ENCODE measurements at places on chromosomes 11 and 22.

DNA sequence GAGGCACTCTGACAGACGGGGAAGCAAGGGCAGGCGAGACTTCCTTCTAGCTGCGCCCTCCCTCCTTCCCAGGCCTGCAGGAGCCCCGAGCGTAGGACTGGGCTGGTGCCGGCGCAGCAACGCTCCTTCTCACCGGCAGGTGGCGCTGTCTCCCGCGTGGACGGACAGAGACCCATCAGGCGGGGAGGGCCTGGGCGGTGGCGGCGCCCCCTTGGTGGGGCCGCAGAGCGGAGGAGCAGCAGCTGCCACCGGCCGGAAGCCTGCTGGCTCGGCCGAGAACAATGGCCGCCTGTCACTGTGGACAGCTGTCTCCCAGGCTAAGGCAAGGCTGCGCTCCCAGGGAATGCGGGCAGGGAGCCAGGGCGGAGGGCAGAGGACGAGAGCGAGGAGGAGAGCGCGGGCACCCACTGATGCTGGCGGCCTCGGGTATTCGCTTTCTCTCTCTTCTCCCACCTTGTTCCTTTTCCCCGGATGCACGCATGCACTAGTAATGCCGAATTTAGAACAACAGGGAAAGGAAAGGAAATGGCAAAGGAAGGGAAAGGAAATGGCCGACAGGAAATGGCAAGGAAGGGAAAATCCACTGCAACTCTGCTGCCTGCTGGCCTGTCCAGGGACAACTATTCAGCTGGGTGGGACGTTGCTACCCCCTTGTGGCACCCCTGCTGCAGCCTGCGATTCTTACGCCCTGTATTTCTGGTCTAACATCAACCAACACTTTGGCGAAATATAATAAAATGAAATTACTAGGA, 14.4 kb downstream of the PPM1F start:
- peak; percentile 89 for DNase-seq

GRCh38 chr11:64382047-64382446, 23.1 kb downstream of the RPS6KA4 start:
- DNase-seq, result no peak

GRCh38 chr11:3156282-3156660, 8.8 kb downstream of the OSBPL5 start:
- DNase-seq, result peak; percentile 90

- no peak for DNase-seq
These were observed 224.3 kb downstream of the DSCAML1 start for GRCh38 chr11:117572671-117573070.

DNA sequence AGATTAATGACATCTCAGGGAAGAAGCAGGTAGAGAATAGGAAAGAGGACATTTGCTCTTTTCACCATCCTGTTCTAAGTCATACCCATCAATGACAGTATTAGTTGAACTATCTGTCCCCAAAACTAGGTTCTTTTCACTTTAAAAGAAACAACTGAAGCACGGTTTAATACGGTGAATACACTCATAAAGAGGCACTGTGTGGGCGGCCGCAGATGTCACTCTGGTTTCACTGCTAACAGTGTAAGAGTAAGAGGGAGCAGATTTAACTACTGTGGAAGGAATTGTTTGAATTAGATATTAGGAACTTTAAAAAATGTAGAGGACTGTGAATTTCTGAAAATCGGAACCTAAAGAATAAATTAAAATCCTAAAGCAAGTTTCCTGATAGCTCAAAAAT, 49.5 kb downstream of the VSIG10L2 start:
- no peak for DNase-seq

DNA sequence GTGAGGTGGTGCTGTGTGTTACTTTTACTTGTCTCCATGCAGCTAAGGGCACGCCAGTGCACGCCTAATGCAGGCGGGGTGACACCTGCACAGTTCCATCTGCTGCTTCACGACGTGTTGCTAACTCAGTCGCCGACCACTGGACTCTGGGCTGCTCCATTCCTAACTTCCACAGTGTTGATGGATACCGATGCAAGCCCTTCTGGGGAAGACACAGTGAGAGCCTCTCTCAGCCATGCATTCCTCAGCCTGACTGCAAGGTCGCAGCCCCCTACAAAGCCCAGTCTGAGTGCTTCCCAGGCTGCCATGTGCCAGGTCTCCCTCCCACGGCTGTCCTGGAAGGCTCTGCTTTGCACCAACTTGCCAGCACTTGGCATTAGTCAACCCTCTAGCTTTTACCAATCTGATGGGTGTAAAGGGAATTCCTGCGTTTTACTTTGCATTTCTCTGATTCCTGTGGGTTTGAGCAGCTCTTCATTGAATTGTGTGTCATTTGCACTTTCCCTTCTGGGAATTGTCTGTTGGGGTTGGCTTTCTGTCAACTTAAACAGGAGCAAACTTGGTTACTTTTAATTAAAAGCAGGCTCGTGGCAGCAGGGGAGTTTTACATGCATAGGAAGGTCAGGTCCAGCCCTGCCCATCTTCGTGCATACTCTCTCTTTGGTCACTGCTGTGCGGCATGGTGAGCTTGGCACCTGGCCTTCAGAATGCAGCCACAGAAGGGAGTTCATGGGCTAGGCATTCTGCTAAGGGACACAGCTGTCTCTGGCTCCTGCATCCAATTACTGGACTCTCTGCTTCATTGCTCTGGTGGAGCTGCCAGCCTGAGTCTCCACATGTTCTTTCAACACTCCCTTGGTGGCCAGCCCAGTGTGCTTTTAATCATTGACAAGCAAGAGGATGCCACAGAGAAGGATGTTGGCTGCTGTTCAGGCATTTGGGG, 34.6 kb upstream of the SHANK2 start:
- DNase-seq, result peak; percentile 98

- peak; percentile 83 for DNase-seq
These were observed 723.0 kb downstream of the KCNA4 start for GRCh38 chr11:29293825-29294224.

GRCh38 chr11:112858289-112859023, 102.8 kb upstream of the NCAM1 start:
- DNase-seq, result no peak

DNA sequence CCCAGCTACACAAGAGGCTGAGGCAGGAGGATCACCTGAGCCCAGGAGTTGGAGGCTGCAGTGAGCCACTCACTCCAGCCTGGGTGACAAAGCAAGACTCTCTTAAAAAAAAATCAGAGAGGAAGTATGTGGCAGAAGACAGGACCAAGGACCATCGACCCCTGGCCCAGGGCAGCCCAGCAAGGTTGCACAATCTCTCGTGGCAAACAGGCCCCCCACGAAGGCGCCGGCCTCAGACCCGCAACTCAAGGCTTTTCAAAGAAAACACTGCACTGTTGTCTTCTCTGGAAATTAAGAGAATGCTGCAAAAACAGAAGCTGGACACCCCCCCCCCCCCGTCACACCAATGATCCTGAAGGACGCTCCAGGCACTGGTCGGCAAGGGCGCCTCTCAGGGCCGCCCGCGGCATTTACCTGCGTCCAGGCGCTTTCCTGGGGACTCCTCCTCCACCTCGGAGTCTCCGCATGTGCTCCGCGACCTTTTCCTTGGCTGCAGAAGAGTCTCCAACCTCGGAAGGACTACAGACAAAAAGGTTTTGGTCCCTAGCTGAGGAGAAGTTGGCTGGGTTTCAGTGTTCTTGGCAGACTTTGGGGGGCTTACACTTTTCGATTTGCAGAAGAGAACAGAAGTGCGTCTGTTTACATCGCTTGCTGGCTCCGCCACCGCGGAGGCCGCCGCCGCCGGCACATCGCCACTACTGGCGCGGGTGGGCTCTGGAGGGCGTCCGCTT, 40.5 kb downstream of the BRD1 start:
- DNase-seq, result no peak

GRCh38 chr11:104329078-104329665, 165.2 kb upstream of the PDGFD start:
- no peak for DNase-seq

DNA sequence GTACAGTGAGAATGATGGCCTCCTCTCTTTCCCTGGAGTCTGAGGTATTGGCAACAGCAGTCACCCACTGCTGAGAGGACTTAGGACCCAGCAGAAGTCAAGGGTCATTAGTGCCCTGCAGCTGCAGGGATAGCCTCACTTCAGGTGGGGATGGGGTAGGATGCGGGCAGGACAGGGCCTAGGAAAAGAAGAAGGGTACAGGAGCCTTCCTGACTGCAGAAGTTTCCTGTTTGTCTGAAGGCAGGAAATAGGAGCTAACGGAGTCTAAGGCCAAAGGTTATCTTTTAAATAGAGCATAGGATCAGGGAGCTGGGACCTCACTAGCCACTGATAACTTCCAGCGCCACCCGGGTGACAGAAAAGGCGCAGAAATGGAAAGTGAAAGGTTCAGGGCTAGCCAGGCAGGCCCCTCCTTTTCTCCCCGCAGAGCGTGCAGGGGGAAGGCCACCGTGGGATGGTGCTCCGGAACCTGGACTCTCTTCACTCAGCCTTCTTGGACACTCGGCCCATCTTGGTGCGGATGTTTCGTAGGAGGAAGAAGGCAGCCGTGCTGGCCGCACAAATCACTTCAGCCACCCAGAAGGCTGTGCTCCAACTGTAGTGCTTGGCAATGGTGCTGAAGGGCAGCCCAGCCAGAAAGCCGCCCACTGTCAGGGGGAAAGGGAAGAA, 6.0 kb downstream of the TRAPPC4 start:
- DNase-seq, result no peak

- DNase-seq, result no peak
These were observed 22.5 kb downstream of the PRDM10 start for GRCh38 chr11:129980086-129980485.

DNA sequence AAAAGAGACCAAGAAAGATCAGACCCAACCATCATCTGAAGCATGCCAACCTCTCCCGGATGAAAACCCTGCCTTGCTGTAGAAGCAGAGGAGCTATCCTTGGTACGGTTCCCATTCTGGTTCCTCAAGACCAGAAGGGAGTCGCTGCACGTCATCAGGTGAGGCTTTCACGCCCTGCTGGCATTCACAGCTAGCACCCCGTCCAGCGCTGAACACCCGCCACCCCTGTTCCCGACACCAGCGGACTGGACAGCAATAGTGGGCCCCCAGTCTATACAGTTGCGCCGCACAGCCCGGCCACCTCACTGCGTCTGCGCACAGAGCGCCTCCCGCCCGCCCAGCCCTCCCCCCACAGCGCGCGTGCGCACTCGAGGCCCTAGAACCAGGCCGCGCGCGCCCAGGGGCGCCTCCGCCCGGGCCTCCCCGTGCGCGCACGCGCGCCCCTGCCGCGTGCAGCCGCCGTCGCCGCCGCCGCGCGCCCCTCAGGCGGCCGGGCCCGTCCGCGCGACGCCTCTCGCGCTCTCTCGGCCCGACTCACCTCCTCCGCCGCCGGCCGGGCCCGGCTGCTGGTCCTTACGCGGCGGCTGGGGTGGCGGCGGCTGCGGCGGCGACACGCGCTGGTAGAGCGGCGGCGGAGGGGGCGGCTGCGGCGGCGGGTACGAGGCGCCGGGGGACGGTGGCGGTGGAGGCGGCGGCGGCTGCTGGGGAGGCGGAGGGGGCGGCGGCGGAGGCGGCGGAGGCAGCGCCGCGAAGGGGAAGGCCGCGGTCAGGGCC, 706 bp downstream of the SF1 start:
- peak; percentile 81 for DNase-seq

GRCh38 chr11:124202951-124203350, 19.8 kb downstream of the OR10D3 start:
- DNase-seq, result no peak

DNA sequence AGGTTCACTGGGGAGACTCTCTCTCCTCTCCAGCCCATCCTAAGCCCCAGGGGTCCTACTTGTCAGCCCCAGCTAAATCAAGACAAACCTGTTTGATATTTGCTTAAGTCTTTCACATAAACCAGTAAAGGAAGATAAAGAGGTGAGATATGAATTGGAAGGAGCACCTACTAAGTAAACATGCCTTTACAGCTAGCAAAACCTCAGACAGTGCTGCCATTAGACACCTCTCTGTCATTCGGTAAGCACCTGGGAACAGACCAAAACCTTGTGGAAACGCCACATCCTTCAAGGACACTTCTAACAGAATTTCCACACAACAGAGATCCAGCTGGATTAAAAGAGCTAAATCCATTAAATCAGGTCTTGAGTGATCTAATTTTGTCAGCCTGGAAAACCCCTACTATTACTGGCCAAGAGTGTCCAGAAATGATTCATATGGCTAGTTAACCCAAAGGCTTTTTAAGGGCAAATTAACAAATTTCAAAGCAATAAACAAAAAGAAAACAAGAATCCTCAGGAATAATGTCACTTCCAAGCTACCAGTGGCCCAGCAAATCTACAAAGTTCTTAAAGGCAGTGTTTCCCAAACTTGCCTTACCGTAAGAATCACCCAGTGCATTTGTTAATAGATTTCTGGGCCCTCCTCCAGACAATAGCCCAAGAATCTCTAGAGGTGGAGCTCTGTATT, 2.4 kb downstream of the VPS37C start:
- no peak for DNase-seq

GRCh38 chr11:130121445-130121978, 38.1 kb upstream of the ST14 start:
- DNase-seq, result peak; percentile 93

- DNase-seq, result no peak
These were observed 16.6 kb upstream of the RAB1B start for GRCh38 chr11:66251809-66252208.

- no peak for DNase-seq
These were observed 89.6 kb downstream of the ISX start for GRCh38 chr22:35155403-35156025.

DNA sequence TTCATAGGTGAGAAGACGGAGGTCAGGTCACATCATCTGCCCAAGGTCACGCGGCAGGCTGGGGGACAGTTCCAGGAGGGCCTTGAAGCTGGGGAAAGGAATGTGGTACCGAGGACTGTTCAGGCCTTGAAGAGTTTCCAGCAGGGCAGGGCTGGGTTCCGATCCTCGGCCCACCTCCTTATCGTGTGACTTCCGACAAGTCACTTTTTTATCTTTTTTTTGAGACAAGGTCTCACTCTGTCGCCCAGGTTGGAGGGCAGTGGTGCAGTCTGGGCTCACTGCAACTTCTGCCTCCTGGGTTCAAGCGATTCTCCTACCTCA, 623 bp downstream of the NDUFS8 start:
- no peak for DNase-seq

- DNase-seq, result peak; percentile 82
These were observed at the start of gene OSBPL5 for GRCh38 chr11:3165152-3165705. OSBPL5 (minus strand) TSS chr11:3165310; CDS start chr11:3129148, 36,162 bp downstream.

DNA sequence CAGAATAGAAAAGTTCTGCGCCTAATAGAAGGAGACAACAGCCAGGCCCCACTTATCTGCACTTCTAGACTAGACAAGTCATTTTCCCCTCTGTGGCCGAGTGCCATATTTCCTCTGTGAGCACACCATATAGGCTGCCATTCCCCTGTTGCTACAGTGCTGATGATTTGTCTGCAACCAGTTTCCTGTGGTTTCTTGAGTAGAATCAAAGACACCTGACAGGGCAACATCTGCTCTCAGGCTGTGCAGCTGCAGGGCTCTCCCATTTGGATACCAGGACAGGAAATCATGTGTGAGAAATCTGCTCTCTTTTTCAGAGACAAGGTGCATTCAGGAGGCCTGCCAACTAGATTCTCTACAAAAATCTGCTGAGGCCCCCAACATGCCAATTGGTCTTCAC, 879.3 kb downstream of the DLG2 start:
- DNase-seq, result no peak

GRCh38 chr22:50396751-50397370, 53.7 kb downstream of the PPP6R2 start:
- DNase-seq, result no peak

All from fibroblast of skin of back (primary cell).